ENCODE measurements at places on chromosomes 13 and 19. TPM values are rescaled to one million over a fixed set of nuclear protein-coding genes. Genes with fewer than 3 reads are reported as not detected.

DNA sequence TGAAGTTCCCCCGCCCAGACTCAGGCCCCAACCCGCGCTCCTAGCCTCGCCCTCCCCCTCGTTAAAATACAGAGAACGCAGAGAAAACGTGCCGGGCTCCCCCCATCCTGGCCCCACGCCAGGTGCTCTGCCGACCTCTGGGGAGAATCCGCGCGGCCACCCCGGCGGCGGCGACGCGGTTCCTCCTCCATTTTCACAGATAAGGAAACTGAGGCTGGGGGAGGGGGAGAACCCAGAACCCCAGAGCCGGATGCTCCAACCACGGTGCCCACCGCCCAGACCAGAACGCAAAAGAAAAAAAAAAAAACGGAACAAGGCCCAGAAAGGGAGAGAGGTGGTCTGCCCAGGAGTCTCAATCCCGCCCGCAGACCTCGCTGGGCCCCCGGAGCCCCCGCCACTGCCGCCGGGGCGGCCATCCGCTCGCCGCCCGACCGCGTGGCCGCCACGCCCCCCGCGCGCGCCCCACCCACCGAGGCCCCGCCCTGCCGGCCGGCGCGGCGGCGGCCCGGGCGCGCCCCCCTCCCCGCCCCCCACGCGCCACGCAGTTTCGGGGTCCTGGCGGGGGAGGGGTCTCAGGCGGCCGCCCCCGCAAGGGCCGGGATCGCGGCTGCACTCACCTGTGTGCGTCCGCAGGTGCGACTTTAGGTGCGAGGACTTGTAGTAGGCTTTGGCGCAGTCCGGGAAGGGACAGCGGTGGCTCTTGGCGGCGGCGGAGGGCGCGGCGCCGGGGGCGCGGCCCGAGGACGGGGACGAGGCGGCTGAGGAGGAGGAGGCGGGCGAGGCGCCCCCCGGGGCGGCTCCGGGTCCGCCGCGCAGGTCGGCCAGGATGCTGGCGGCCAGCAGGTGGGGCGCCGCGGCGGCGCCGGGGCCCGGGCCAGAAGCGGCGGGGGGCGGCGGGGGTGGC lies 703 bp downstream of the KLF16 start:
- H3K36me3 ChIP-seq: no peaks in the 10 kb centered on the region
- H3K27me3 ChIP-seq: no peaks in the 10 kb centered on the region
- H3K27ac ChIP-seq: peak overlapping the region; percentile 84
- DNase-seq: no peak

GRCh38 chr19:53828531-53828930 lies 4.4 kb upstream of the NLRP12 start:
- peaks cover 4% of the 10 kb centered on the region for H3K4me1 ChIP-seq
- H3K4me3 ChIP-seq: no peak overlapping the region
- no peak for DNase-seq
- no peak overlapping the region for H3K27ac ChIP-seq
- H3K27me3 ChIP-seq: peaks cover 41% of the 10 kb centered on the region
- no peaks in the 10 kb centered on the region for H3K36me3 ChIP-seq

DNA sequence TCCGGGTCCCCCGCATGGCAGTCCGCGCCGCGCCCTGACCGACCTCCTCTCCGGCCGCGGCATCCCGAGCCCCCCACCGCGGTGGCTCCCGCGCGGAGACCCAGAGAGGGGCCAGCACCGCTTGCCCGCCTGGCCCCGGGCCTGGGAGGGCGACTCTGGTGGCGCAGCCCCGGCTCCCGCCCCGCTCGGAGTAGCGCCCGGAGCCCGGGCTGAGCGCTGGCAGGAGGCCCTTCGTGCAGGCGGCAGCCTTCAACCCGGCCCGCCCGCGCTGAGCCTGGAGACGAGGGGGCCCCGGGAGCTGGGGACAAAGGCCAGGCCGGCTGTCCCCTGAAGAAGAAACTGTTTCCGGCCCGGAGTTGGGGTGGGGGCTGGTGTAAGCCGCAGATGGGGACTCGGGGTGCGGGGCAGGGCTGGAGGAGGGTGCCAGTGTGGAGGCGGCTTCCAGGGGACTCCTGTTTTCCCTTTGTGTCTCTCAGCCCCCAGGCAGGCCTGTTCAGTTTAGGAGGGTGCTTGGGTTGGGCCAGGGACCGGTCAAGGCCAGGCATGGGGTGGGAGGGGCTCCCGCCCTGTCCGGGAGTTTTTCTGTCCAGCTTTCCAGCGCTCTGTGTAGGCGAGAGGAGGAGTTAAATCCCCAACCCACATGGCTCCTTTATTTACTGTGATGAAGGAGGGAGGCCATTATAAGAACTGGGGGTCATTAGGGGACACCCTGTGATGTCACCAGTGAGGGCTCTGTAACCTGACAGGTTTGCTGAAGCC lies 935 bp downstream of the LRP3 start:
- no peaks in the 10 kb centered on the region for H3K36me3 ChIP-seq
- H3K27me3 ChIP-seq: peaks cover 27% of the 10 kb centered on the region
- peak overlapping the region; percentile 27 for H3K4me3 ChIP-seq
- no peak for DNase-seq
- no peaks in the 10 kb centered on the region for H3K4me1 ChIP-seq

DNA sequence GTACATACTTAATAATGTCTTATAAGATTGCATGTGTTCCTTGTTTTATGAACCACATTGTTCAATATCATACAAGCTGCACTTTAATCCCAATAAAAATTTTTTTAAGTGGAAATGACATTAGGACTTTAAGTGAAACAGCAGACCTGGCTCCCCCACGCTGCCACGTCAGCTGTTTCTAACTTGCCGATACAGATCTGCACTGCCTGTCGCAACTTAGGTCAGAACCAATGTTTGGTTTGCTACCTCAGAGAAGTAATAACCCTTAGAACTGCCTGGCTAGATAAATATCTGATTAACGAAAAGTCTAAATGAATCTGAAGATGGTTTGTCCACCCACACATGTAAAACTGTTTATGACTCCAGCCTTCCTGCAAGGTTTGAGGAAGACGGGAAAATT lies 327.5 kb upstream of the DACH1 start:
- DNase-seq: no peak
- H3K27me3 ChIP-seq: no peaks in the 10 kb centered on the region
- H3K4me1 ChIP-seq: no peaks in the 10 kb centered on the region
- H3K36me3 ChIP-seq: no peaks in the 10 kb centered on the region
- no peak overlapping the region for H3K4me3 ChIP-seq
- H3K27ac ChIP-seq: no peak overlapping the region

DNA sequence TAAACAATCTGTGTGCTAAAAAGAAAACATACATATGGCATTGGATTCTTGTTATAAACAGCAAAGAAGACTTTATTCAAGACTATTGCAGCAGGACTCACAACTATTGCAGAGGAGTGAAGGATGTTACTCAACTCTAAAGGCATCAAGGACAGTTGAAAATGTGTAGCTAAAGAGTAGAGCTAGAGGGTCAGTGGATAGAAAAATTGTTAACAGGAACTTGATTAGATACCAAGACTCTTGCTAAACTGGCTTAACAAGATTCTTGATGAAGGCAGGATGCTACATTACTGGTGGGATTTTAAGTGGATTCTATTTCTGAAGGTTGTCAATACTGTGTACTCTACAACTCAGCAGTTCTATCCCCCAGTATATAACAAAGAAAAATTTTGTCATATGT lies 1183.3 kb downstream of the SLITRK1 start:
- no peaks in the 10 kb centered on the region for H3K27me3 ChIP-seq
- H3K4me1 ChIP-seq: no peaks in the 10 kb centered on the region
- H3K27ac ChIP-seq: no peak overlapping the region
- H3K36me3 ChIP-seq: no peaks in the 10 kb centered on the region
- no peak for DNase-seq

DNA sequence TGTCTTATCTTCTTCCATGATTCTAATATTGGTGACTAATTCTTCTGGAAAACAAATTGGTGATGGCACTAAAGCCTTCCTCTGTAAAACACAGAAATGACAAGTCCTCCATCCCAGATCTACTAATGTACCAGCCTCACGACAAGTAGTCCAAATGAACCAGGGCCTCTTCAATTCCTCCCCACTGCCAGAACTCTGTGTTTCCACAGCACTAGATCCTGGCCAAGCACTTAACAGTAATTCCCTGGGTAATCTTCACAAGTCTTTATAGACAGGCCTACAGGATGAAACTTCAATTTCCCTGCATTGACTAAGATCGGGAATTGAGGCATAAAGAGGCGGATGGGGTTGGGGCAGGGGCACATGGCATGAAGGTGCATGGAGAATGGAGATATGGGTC lies 52.7 kb downstream of the SIAH3 start:
- no peak for DNase-seq
- no peaks in the 10 kb centered on the region for H3K36me3 ChIP-seq
- H3K27ac ChIP-seq: no peak overlapping the region

DNA sequence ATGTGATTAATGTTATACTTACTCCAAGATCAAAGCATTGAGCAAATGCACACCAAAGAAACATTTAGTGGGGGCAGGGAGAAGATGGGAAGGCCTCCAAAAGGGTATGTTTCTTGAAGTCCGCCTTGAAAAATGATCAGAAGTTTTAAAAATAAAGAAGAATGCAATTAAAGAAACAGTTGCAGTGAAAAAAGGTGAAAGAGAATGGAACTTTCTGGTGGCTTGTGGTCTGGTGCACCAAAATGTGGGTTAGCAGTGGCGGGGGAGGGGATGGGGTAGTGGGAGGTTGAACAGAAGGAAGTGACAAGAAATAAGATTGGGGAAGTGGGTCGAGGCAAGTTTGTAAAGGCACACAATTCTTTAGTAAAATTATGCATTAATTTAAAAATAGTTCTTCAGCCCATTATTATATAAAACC lies 2.5 kb downstream of the LCP1 start:
- H3K4me3 ChIP-seq: peak overlapping the region; percentile 93
- DNase-seq: peak; percentile 87
- no peaks in the 10 kb centered on the region for H3K27me3 ChIP-seq
- H3K4me1 ChIP-seq: peaks cover 49% of the 10 kb centered on the region
- peak overlapping the region; percentile 98 for H3K27ac ChIP-seq

DNA sequence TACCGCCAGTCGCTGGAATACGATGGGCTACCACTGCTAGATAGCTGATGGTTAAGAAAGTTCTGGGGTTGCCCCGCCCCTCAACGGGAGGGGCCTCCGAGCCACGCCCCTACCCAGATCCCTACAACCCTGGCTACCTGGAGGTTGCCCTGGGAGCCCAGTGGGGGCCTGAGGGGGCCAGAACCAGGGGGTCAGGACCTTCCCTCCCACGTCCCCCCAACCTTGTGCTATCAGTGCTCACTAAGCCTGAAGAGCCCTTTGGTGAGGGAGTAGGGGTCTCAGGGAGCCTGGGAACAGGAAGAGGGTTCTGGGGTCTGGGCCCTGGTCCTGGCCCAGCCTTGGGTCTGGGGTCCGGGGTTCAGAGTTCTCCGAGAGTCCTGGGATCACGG lies 8.9 kb downstream of the OCEL1 start:
- peaks cover 7% of the 10 kb centered on the region for H3K36me3 ChIP-seq
- H3K4me3 ChIP-seq: peak overlapping the region; percentile 83
- H3K4me1 ChIP-seq: peaks cover 19% of the 10 kb centered on the region
- no peaks in the 10 kb centered on the region for H3K27me3 ChIP-seq
- DNase-seq: peak; percentile 82

Gene ZNF665
- total RNA-seq: 4.3 TPM

Gene KIR3DL2
- total RNA-seq: not detected
